ENCODE measurements at places on chromosomes 6 and 20.

- DNase-seq, result no peak
These were observed 71.5 kb downstream of the BMP6 start for GRCh38 chr6:7797386-7797785.

GRCh38 chr6:88208726-88209125 lies 42.6 kb upstream of the CNR1 start:
- DNase-seq, result no peak

- no peak for DNase-seq
These were observed 584.2 kb downstream of the CD109 start for GRCh38 chr6:74280130-74280692.

DNA sequence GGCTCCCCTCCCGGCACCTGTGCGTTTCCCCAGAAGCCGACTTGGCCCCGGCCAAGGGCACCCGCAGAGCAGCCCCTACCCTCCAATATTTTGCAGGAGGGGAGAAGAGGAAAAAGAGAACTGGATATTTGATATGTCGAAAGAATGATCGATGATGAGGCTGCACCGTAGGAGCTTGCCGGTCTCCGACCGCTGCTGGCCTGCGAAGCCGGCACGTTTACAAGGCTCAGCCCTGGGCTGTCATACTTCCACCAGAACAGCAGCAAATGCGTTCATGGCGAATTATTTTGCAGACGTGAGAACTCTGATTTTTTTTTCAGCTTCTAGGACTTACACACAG lies 296.7 kb downstream of the TFAP2C start:
- no peak for DNase-seq

- DNase-seq, result no peak
These were observed 118.8 kb downstream of the CDH4 start for GRCh38 chr20:61370841-61371303.
